HT-29 (cell line): ENCODE measurements at places on chromosomes 2 and 18. TPM values are rescaled to one million over a fixed set of nuclear protein-coding genes. Genes with fewer than 3 reads are reported as not detected.

The CNDP1 gene
- total RNA-seq, result not detected in 2 replicates

GRCh38 chr2:199131136-199131655 lies 326.5 kb downstream of the SATB2 start:
- DNase-seq, result no peak

DNA sequence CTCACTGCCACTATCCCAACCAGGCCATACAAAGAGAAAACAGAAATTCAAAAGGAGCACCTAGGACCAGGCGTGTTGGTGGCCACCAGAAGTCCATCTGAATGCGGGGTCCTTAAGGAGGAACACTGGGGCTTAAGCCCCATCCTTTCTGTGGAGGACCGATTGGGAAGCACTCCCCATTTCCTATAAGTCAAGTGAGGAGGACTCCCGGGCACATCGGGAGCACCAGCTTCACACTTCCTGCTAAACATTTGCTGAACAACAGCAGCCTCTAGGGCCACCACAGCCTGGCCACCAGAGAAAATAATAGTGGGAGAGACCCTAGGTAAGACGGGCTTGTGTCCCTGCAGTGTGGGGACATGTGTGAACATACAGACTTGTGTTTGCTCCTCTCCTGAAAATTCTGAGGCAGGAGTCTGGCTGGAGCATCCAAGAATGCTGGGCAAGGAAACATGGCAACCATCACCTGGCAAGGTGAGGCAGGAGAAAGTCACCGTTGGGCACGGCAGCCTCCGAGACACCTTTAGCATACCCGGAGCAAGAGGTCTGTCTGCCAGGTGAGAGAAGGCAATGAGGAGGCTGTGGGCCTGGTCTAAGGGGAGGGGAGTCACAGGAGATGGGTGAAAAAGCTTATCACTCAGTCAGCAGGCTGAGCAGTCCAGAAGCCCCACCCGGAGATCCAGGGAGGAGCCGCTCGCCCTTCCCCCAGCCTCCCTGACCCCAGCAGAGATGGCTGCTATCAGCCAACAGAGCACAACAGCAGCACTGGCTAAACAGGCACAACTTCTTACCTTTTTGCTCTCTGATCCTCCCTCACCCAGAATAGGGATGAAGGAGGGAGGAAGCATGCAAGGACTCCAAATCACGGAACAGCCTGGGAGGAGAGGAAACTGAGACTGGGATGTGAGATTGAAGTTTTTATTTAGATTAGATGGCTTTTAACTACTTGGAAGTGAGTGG lies 282.3 kb downstream of the EIPR1 start:
- no peak for DNase-seq

DNA sequence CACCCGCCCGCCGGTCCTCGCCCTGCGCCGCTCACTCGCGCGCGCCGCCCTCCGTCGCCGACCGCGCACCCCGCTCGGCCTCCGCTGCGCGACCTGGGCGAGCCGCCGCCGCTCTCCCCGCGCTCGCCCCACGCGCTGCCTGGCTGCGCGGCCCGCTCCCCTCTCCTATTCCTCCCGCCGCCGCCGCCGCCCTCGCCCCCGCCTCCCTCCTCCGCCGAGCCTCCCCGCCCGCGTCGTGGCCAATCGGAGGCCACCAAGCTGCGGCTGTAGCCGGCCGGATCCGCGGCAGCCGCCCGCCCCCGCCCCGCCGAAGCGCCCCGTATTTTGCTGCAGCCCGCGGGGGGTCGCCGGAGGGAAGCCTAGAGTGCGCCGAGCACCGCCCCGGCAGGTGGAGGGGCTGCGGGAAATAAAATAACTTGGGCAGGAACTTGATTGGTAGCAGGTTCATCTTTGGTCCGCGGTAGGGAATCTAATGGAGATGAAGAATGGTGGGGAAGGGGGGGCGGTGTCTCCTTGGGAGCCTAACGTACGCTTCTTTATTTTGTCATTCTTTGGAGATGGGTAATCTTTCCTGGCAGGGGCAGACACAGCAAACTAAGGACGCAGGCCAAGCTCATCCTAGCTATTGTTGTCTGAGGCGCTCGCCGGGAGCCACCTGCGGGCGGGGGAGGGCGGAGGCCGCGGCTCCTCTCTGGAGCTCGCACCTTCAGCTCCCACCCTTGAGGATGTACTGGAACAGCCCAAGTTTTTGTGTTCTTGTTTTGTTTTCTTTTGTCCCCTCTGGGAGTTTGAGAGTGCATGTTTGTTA lies 1.1 kb upstream of the CDH2 start:
- DNase-seq, result no peak

DNA sequence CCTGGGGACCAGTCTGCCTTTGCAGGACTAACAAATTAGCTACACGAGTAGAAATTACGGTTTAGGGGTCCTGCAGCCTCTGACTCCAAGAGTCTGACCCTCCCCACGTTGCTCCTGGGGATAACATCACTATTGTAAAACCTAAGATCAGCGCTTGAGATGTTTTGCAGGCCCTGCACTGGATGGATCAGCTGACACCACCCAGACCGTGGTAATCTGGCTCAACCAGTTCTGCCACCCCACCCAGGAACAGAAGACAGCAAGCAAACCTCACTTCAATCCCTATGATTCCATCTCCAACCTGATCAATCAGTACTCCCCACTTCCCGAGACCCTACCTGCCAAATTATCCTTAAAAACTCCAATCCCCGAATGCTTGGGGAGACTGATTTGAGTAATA lies 31.7 kb downstream of the NGEF start:
- peak; percentile 86 for DNase-seq

DNA sequence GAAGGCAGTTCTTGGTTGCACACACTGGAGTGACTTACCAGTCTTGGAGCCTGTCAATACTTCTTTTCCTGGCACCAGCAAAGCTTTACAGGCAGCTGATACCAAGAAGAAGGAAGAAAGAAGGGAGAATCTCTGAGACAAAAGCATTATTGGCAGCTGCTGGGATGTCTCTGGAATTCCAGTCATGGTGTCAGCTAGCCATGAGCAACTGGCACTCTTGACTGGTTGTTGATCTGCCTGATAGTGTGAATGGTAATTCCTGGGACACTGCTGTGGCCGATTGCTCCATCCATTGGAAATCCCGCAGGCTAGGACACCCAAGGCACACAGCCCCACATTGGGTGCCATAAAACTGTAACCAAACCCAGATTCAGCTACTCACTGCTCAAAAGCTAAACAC lies 17.8 kb upstream of the SPAG16 start:
- DNase-seq, result no peak

- DNase-seq, result no peak
Observed at GRCh38 chr2:69777786-69778105, 35.8 kb downstream of the ANXA4 start.

- DNase-seq, result no peak
Observed at GRCh38 chr2:171411791-171412483, 21.9 kb downstream of the METTL8 start.

The GIGYF2 gene
- 27.1 and 40.2 TPM in 2 replicates for total RNA-seq

The TUBA3E gene
- not detected in 2 replicates for total RNA-seq
